Fibroblast of the aortic adventitia (primary cell): ENCODE measurements at places on chromosomes 7 and 10. TPM values are rescaled to one million over a fixed set of nuclear protein-coding genes. Genes with fewer than 3 reads are reported as not detected.

The PCDH15 gene
- 0.08 and 0.09 TPM in 2 replicates for total RNA-seq

The PRF1 gene
- total RNA-seq = not detected in 2 replicates

The BTBD16 gene
- 0.09 TPM in 1 of 2 replicates, not detected in the other for total RNA-seq

GRCh38 chr10:79056736-79057391 is 11.9 kb upstream of the ZMIZ1 start:
- no peak for DNase-seq

The MYOZ1 gene
- total RNA-seq = not detected in 2 replicates

The PRPS1L1 gene
- not detected in 2 replicates for total RNA-seq

The SCART1 gene
- 1.6 and 13.5 TPM in 2 replicates for total RNA-seq

DNA sequence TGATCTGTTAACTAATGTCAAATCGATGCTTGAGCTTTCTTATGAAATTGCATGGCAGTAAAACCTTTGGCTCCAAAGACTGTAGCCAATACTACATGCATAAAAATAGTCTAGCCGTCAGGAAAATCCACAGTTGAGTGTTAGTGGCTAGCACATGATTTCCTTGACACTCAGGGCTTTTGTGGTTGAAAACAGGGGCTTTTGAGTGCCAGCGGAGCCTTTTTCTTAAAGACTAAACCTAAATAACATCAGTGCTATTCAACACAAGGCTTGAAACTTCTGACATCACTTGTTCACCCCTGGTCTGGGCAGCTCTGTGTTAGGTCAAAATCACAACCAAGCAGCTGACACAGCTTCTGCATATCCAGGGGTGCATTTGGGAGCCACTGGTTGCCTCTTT is 124.2 kb upstream of the BMPER start:
- DNase-seq = no peak

The COL13A1 gene
- 6.0 and 10.7 TPM in 2 replicates for total RNA-seq

DNA sequence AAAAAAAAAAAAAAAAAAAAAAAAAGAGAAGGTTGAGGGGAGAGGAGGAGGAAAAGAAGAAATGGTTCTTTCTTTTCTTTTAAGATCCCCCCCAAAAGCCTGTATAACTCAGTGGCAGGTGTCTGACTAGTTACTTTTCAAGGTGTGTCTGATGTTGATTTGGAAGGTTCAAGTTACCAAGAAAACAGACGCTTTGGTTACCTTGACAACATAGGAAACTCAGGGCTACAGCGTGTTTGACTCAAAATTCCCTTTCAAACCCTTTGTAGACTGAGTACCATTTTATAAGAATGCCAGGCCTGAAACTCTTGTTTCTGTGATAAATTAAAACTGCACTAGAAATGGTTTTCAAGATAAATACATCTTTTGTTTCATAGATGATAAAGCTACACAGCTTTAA is 286.8 kb downstream of the SKIDA1 start:
- DNase-seq = no peak

The OPN4 gene
- not detected in 2 replicates for total RNA-seq

The CPVL gene
- total RNA-seq = 0.54 and 3.2 TPM in 2 replicates

DNA sequence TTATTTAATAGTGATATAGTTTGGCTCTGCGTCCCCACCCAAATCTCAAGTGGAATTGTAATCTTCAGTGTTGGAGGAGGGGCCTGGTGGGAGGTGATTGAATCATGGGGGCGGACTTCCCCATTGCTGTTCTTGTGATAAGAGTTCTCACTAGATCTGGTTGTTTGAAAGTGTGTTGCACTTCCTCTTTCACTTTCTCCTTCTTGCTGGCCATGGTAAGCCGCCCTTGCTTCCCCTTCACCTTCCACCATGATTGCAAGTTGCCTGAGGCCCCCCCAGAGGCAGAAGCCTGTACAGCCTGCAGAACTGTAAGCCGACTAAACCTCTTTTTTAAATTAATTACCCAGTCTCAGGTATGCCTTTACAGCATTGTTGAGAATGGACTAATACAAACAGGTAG is 101.4 kb downstream of the MTPAP start:
- no peak for DNase-seq

- DNase-seq = peak; percentile 10
These were observed 5.4 kb downstream of the IDI1 start for GRCh38 chr10:1043532-1043995.

DNA sequence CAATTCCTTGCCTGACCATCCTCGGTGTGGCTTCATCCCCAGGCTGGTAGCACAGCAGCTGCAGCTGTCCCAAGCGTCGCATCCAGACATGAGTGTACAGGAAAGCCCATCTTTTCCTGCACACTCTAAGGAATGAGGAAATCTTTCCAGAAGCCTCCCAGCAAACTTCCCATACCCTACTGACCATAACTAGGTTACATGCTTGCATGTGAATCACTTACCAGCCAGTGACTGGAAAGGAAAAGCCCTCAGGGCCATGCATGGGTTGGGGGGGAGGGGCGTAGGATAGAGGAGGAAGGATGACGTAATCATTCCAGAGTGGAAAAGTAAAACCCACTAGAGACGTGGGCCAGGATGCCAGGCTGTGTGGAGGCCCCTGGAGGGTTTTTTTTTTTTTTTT is 18.9 kb upstream of the ZNF212 start:
- peak; percentile 41 for DNase-seq

DNA sequence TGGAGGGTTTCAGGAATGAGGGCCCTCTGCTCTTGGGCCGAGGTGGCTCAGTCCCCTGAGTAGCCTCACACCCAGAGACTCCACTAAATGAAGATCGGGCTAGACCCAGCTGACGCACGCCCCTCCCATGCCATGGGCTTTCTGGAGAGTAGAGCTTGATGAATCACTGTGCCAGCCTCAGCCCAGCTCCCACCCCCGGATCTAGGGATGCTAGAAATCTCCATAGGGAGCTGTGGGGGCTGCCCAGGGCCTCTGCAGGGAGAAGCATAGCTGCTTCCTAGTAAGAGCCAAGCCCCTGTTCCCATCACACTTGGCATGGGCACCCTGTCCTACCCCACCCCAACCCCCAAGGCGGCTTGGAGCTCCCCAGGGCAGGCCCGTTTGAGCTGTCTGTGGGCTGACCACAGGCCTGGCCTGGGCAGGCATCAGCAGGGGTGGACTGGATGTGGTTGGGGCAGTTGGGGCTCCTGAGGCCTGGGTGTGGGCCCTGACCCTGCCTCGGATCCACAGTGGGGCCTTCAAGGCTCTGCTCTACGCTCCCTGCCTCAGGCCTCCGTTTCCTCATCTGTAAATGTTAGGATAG is 121.2 kb downstream of the ZMIZ1 start:
- no peak for DNase-seq

- no peak for DNase-seq
These were observed 213.4 kb downstream of the GALNT17 start for GRCh38 chr7:71345117-71345884.

DNA sequence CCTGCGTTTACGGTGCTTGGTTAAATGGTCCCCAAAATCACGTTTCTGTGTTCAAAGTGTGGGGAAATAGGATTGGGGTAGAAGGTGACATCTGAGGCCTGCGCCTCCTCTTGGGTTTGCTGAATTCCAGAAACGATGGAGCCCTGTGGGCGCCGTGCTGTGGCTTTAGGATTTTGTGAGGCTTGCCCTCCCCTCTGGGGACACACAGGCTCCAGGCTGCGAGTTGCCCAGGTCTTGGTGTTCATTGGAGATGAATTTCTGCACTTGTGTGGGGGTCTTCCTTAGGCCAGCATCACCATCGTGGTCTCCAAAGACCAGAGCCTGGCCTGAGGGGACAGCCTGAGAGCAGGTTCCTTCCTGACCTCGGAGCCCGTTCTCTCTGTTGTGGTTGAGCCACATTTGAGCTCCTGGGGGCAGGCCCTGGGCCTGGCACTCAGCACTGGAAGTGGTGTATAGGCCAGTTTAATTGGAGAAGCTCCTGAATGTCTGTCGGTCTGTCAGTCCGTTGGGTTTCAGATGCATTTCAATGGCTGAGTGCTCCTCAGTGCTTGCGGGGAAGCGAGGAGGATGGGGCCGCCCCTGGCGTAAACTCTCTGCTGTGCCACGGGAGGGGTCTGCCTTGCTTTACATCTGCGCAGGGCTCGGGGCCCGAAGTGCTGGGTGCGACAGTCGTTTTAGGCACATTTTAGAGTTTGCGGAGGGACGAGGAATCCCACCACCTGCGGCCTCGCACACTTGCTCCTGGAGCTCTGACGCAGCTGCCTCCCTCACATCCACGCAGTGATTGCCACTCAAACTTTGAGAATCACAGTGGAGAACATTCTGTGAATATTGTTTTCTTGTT is 71.7 kb downstream of the DNAJB6 start:
- DNase-seq = no peak

The SH2B2 gene
- 2.0 and 4.9 TPM in 2 replicates for total RNA-seq

GRCh38 chr7:139674752-139675126 is 103.1 kb downstream of the HIPK2 start:
- no peak for DNase-seq

The SFXN3 gene
- total RNA-seq = 56.6 and 83.2 TPM in 2 replicates

DNA sequence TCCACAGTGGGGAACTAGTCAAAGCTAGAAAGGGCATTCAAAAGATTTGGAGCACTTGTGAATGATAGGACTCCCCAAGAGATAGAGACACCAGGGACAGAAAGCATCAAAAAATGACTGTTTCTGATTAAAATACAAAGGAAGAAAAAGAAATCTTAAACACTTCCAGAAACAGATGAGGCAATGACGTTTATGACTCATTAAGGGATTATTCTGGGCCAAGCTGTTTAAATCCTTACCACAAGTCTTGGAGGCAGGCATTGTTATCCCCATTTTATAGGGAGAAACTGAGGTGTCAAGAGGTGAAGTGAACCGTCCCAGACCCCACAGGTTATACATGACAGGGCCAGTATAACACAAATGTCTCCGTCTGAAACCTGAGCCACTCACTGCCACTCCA is 68.3 kb upstream of the AMPH start:
- DNase-seq = peak; percentile 68

- DNase-seq = no peak
These were observed 151.0 kb upstream of the FRMD4A start for GRCh38 chr10:14481752-14482151.
